ENCODE measurements at places on chromosomes 3 and 15.
A peak's percentile ranks its signal among the peaks of the same experiment; 100 is the strongest.

- no peak for DNase-seq
Observed at GRCh38 chr3:183149915-183150750, 12.4 kb downstream of the LAMP3 start.

GRCh38 chr3:81713031-81713430, 48.4 kb downstream of the GBE1 start:
- no peak for DNase-seq

- no peak for DNase-seq
Observed at GRCh38 chr15:95698230-95698629, 632.3 kb upstream of the NR2F2 start.

- DNase-seq: no peak
Observed at GRCh38 chr3:24470277-24470676, 24.4 kb downstream of the THRB start.

DNA sequence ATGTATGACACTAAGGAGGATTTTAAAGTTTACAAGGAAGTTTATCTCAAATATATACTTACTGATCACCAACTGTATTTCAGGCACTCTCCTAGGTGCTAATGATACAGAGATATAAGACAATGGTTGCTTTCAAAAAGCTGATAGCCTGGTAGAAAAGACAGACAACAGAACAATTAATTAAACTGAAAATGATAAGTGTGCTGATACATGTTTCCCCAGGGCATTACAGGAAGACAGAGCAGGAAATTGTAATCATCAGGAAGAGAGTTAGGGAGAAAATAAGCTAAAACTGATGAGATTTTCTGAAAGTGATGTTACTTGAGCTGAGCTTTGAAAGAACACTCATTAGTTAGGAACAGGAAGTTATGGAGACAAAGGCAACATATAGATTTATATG, 229.7 kb downstream of the RSRC1 start:
- no peak for DNase-seq

DNA sequence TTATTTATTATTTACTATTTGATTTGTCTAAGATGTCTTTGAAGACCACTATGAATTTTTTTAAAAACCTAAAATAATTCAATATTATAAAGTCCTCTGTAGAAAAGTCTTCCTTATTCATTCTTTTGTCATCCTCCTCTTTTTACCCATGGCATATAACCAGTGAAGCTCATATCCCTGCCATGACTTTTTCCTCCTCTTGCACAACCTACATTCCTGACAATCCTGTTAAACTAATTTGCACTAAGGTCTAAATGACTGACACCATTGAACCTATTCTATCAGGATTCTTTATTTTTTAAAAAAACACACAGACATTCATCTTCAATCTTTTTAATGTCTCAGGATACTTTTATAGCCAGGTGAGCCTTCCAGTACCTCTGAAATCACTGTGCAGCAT, 159.9 kb upstream of the SLC2A2 start:
- no peak for DNase-seq

GRCh38 chr3:10976770-10977169, 15.8 kb upstream of the SLC6A1 start:
- DNase-seq: no peak

- DNase-seq: no peak
Observed at GRCh38 chr3:60017631-60018030, 967.8 kb upstream of the CFAP20DC start.

- no peak for DNase-seq
Observed at GRCh38 chr15:72861354-72861910, 77.9 kb upstream of the ADPGK start.

DNA sequence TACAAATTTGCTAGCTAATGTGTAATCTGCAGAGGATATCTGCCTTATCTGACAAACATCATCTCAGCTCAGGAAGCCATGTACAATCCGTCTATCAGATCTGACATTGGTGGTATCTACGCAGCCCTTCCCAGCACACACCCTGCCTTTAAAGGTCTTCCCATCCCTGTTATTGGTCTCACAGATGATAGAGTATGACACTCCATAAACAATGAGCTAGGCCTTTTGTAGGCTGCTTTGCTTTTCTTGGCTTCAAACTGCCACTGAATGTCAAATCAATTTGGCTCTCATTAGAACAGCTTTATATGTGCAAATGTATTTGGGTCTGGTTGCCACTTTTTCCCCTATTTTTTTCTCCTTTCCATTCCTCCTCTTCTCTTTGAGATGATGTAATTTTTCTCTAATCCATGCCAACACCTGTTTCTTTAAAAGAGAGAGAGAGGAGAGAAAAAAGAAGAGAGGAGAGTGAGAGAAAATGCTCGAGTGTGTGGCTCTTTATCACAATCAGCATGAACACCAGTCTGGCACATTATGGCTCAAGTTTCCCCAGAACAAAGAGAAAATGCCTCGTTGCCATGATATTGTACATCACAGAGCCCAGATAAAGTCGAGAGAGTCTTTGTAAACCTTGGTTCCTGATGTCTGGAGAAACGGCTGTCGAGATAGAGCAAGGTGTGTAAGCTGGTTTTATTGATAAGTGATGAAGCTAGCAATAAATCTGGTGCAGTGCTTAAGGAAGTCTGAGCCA, 80.8 kb upstream of the DPH6 start:
- no peak for DNase-seq

DNA sequence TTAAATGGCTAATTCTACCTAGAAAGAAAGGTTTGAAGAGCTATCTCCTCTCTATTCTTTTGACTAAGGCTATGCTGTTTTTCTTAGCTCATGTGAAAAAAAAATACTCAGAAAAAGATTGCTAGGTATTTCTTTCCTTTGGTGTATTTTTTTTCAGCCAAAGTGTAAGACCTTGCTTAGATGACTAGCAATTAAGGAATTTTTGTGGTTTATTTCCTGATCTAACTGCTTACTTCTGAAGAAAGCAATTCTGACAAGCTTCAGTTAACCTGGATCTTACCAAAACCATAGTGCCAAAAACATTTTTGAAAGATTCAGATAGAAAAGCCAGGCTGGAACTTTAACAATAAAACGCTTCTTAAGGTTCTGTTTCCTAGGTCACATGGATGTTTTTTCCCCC, 315.6 kb downstream of the SOX2 start:
- no peak for DNase-seq

GRCh38 chr3:25782938-25783660, at the start of gene NGLY1:
Gene NGLY1 (minus strand): TSS chr3:25783443. CDS start chr3:25783390, 53 bp downstream.
- DNase-seq: peak; percentile 83

- no peak for DNase-seq
Observed at GRCh38 chr3:110106805-110107204, 769.5 kb upstream of the DPPA4 start.

- DNase-seq: no peak
Observed at GRCh38 chr3:10396083-10396482, 75.2 kb upstream of the SEC13 start.

GRCh38 chr15:83443076-83443847, 3.9 kb upstream of the SH3GL3 start:
- DNase-seq: no peak

- DNase-seq: no peak
Observed at GRCh38 chr3:139326131-139326530, 17.7 kb upstream of the MRPS22 start.

DNA sequence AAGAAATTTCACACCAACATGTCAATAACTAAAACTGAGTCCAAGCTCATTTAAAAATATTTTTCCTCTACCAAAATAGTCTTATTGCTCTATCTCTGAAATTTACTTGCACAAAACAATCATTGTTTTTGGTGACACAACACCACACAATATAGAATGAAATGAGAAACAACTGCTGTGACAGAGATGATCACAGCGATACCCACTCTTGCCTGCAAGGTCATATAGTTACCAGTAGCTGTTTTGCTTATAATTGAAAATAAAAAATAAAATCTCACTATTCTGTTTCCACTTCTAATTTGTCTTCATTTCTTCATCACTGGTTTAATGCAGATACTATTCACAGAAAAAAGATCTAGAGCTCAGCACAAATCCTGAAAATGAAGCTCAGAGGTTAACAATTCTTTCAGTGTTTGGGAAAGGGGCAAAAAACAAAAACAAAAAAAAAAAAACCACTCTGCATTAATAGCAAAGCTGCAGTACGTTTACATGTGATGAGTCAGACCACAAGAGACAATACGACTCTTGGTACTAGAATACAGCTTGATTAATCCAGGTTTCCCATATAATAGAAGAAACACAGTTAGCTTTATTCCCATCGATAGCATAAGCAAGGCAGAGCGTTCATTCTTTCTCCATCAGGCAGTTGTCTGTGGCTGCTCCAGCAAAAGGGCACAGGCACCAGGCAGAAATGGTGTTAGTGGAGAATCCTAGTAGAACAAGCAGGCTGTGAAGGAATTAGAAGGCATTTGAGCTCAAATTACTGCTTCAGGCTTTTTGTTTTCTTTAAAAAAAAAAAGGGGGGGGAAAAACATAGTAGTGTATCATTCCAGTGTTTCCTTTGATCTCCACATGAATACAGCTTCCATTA, 773 bp downstream of the ANKRD28 start:
- no peak for DNase-seq

DNA sequence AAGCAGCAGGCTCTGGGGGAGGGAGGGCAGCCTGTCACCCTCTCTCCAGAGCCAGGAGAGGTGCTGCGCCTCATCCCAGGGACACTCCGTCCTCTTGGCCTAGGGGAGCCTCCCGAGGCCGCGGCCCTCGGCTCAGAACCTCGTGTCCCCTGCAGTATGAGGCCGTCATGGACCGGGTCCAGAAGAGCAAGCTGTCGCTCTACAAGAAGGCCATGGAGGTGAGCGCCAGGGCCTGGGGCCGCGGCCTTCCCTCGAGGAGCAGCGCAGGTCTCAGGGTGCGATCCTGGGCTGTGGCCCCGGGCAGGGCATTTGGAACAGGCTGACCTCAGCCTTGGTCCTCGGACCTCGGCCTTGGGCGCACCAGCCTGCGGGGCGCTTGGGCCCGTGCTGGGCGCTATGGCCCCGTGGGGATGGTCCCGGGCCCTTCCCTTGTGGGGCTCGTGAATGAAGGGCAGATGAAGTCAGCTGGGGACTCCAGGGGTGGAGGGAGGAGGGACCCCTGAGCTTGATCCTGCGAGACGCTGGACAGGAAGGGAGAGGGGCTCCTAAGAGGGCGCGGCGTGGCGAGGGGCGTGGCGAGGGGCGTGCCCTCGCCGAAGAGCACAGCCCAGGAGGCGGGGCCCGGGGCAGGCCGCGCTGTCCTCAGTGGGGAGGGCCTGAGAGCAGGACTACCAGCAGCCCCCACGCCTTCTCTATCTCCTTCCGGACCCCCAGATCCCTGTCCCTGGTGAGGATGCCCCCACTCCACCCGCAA, 32.9 kb downstream of the PSTPIP1 start:
- DNase-seq: no peak

DNA sequence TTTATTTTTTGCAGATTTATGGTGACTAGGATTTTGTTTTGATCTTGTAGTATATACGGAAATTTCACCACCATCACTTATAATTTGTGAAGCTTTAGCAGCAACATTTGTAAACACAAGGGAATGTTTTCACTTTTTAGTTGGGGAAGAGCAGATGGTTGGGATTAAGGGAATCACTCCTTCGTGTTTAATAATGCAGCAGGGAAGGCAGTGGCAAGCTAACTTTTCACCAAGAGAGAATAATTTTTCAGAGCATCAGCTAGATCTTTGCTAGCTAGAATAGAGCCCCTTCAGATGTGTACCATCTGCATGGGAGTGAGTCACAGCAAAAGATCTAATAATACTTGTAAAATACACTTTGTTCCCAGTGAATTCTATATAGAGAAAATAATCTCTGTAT, 632.7 kb downstream of the CADM2 start:
- DNase-seq: no peak

GRCh38 chr3:185251272-185251671, 2.6 kb downstream of the EHHADH start:
- DNase-seq: no peak

GRCh38 chr3:50655009-50655830, 19.5 kb upstream of the DOCK3 start:
- no peak for DNase-seq

Data from T-helper 17 cell (primary cell).